HepG2 (cell line): ENCODE measurements at places on chromosomes 3 and 15.

- no peak for DNase-seq
- H3K36me3 ChIP-seq: no peaks in the 10 kb centered on the region
- H3K27me3 ChIP-seq: no peaks in the 10 kb centered on the region; the same call in 1 of the 2 replicates
Measured at GRCh38 chr3:14398797-14399106, 3.7 kb upstream of the SLC6A6 start.

DNA sequence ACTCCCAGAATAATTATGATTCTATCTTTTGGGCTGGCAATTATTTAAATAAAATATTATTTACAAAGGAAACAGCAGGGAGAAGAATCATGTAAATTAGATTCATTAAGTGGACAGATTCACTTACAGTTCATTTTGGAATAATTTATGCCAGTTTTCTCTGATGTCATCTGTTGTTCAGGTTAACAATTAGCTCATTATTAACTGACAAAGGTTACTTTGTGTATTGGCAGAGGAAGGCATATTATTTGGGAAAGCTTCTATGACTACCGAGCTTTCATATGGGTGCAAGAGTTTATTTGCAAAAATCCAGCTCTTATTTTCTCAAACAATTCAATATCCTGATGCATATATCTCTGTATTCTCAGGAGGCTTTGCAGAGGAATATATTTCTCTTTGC, 224.4 kb downstream of the CHST2 start:
- no peak overlapping the region for H3K4me3 ChIP-seq
- H3K4me1 ChIP-seq: no peaks in the 10 kb centered on the region

DNA sequence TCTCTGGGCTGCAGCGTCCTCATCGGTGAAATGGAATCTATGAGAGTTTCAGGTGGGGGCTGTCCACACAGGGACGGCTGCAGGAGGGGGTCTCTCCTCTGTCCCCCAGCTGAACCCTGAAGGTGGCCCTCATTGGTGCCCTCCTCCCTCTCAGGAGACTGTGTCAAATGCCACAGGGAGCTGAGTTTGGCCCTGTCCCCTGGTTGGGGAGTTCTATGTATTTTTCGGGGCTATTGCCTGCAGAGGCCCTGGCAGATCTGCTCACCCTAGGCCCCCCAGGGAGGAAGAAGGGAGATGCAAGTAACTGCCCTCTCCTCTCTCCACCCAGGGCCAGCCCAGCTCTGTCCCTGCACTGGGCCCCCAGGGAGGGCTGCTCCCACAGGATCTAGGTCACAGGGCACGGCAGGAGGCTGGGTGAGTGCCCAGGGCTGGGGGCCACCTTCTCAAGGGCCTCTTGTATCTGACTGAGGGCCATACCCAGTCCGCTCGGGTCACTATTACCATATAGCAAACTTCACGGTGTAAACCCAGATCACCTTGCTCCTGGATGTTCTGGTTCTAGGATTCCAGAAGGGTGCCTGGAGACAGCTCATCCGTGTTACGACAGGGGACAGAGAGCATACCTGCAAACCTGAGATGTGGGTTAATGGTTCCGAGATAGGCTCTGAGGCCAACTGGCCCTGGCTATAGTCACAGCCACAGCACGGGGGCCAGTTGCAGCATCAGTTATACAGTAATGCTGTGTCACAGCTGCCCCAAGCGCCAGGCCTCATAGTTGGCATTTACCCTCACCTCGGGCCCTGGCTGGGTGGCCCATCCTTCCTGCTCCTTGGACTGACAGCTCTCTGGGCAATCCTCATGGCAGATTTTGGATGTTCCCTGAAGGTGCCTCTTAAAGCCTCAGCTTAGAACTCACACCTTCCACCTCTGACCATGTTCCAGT, 102.4 kb upstream of the PRR23E start:
- H3K4me1 ChIP-seq: peaks cover 30% of the 10 kb centered on the region
- H3K4me3 ChIP-seq: no peak overlapping the region

DNA sequence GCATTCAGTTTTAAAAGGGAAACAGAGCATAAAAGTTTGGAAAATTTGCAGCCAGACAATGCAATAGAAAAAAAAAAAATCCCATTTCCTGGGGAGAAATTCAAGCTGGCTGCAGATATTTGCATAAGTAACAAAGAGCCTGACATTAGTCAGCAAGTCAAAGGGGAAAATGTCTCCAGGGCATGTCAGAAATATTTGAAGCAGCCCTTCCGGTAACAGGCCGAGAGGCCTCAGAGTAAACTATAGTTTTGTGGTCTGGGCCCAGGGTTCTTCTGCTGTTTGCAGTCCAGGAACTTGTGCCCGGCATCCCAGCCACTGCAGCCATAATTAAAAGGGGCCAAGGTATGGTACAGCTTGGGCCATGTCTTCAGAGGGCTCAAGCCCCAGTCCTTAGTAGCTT, 411.6 kb upstream of the BCHE start:
- no peak overlapping the region for H3K27ac ChIP-seq
- H3K27me3 ChIP-seq: no peaks in the 10 kb centered on the region
- no peaks in the 10 kb centered on the region for H3K4me1 ChIP-seq

DNA sequence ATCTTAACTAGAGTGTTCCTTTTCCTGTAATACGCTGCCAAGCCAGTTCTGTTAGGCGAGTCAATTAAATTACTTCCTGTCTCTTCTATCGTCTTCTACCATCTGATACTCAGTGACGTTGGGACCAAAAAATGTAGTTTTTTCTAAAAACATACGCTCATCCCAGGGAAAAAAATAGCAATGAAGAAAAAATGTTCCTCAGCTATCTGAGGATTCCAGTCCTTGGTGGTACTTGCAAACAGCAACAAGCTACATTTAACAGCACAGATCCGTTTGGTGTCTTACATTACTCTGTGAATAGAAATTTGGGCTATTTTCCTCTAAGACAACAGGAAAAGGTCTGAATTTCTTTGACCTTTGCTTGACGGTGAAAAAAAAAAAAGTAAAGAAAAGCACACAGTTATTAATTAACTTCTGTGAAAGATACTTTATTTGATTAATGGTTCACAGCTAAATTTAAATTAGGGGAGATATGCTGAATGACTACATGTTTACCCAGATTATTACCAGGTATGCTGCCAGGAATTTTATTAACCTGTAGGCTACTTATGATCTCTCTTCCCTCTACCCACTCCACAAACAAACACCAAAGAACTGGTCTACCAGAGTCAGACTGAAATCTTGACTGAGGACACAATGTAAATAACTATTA, 254.4 kb upstream of the ZPLD1 start:
- no peaks in the 10 kb centered on the region for H3K27me3 ChIP-seq
- no peak for DNase-seq
- H3K4me1 ChIP-seq: peaks cover 7% of the 10 kb centered on the region
- H3K36me3 ChIP-seq: no peaks in the 10 kb centered on the region
- no peak overlapping the region for H3K27ac ChIP-seq
- H3K4me3 ChIP-seq: no peak overlapping the region

GRCh38 chr15:70806992-70807712, 43.8 kb upstream of the UACA start:
- no peak overlapping the region for H3K4me3 ChIP-seq
- no peaks in the 10 kb centered on the region for H3K36me3 ChIP-seq
- no peaks in the 10 kb centered on the region; the same call in none of the 2 replicates for H3K27me3 ChIP-seq

- no peaks in the 10 kb centered on the region for H3K27me3 ChIP-seq
- no peaks in the 10 kb centered on the region for H3K36me3 ChIP-seq
- DNase-seq: no peak
- no peak overlapping the region for H3K4me3 ChIP-seq
Measured at GRCh38 chr15:63292771-63293170, 15.4 kb downstream of the APH1B start.

DNA sequence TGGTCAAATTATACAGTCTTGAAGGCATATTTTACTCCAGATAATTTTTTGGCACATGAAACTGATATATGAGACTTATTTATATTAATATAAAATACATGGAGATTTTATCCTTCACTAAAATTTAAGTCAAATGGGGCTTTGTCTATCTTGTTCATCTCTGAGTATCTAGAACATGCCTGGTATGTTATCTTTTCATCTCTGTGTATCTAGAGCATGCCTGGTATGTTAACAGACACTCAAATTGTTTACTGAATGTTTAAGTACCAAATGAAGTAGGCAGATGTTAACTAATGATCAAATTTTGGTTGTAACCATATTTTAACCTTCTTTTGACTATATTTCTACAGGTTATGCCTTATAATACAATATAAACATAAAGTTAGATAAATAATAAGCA, 7.7 kb downstream of the GTF2A2 start:
- no peak for DNase-seq
- peaks cover 1% of the 10 kb centered on the region for H3K4me1 ChIP-seq
- H3K4me3 ChIP-seq: no peak overlapping the region
- no peaks in the 10 kb centered on the region for H3K27me3 ChIP-seq
